Kidney (tissue), 22 donors: ENCODE measurements at places on chromosomes 7 and 10. TPM values are rescaled to one million over a fixed set of nuclear protein-coding genes. Genes with fewer than 3 reads are reported as not detected.

Gene TWIST1
- 1.3 TPM for total RNA-seq

- H3K36me3 ChIP-seq: no peaks in the 10 kb centered on the region
- no peaks in the 10 kb centered on the region for H3K4me1 ChIP-seq
- H3K27ac ChIP-seq: peak overlapping the region; percentile 28
- no peak for DNase-seq
- no peak overlapping the region for H3K4me3 ChIP-seq
Observed at GRCh38 chr10:104350127-104350635, 3.5 kb upstream of the CFAP58 start.

DNA sequence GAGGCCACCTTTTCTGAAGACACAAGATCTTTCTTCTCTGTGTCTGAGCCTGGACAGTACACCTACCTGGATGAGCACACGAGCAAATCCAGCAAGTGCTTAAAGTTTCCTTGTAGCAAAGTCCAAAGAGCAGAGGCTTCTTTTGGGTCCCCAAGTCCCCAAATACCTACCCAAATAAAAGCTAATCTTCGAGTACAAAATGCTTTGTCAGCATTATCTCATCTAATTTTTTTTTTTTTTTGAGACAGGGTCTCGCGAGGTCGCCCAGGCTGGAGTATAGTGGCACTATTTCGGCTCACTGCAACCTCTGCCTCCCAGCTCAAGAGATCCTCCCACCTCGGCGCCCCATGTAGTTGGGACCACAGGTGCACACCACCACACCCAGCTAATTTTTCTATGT, 24.6 kb downstream of the MYOF start:
- H3K27me3 ChIP-seq: no peaks in the 10 kb centered on the region
- no peaks in the 10 kb centered on the region for H3K36me3 ChIP-seq
- DNase-seq: no peak
- H3K27ac ChIP-seq: no peak overlapping the region

DNA sequence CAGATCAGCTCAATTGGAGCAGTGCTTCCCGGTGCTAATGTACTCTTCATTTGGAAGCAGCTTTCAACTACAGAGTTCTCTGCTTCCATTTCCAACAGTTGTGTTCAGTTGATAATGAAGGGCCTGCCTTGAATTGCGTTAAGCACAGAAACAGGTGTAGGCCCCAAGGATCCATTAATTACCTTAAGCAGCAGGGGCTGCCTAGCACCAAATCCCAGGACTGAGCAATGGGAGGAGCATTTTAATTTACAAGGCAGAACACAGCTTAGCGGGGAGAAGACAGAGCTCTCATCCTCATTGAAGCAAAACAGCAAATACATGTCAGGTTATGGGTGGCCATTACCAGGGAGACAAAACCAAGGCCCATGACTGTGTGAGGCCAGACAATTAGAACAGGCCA, 349.6 kb downstream of the TFEC start:
- H3K4me3 ChIP-seq: no peak overlapping the region
- H3K27me3 ChIP-seq: no peaks in the 10 kb centered on the region
- no peak overlapping the region for H3K27ac ChIP-seq
- no peaks in the 10 kb centered on the region for H3K4me1 ChIP-seq

Gene PPP1R3A
- total RNA-seq: not detected

DNA sequence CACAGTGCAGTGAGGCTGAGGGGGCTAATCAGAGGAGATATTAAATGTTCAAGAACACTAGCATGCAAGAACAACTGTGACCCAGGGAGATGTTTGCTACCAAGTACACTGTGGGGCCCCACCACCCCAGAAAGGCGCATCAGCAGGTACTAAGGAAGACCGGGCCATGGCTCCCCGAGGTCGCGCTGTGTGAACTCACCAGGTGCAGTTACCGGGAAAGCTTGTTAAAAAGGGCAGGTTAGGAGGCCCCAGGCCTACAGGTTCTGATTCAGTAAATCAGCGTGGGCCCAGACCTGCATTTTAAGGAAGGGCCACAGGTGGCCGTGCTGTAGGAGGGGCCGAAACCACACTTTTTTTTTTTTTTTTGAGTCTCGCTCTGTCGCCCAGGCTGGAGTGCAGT, 54.6 kb downstream of the TMEM209 start:
- DNase-seq: no peak
- H3K4me3 ChIP-seq: no peak overlapping the region
- H3K27ac ChIP-seq: no peak overlapping the region
- no peaks in the 10 kb centered on the region for H3K4me1 ChIP-seq
- H3K27me3 ChIP-seq: no peaks in the 10 kb centered on the region
- H3K36me3 ChIP-seq: no peaks in the 10 kb centered on the region

DNA sequence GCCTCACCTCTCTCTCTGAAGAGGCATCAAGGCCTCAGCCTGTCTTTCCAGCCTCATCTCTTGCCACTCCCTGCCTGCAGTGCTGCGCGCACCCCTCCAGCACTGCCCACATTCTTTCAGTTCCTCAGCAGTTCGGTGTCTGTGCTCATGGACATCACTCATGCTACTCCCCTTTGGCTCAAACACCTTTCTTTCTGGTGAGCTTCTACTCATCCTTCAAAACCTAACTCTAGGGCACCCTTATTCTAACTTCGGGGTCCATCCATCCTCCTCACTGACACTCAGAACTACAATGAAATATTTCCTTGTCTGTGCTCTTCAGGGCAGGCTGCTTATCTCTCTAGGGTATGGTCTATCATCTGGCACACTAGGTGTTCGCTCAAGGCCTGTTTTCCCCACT, 169.9 kb upstream of the BMPER start:
- no peak for DNase-seq
- H3K36me3 ChIP-seq: no peaks in the 10 kb centered on the region

Gene RSPH10B
- total RNA-seq: 0.79 TPM

Gene SPDYE2
- total RNA-seq: 0.50 TPM

DNA sequence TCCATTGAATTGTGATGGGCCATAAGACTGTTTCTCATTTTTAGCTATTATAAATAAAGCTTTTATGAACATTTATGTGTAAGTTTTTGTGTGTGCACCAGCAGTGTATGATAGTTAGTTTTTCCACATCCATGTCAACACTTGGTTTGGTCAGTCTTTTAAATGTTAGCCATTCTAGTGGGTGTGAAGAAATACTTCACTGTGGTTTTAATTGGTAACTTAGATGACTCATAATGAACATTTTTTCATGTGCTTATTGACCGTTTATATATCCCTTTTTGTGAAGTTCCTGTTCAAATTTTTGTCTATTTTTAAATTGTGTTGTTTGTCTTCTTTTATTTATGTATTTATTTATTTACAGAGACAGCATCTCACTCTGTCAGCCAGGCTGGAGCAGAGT, 23.6 kb upstream of the PDK4 start:
- H3K27me3 ChIP-seq: no peaks in the 10 kb centered on the region
- H3K27ac ChIP-seq: no peak overlapping the region
- H3K36me3 ChIP-seq: no peaks in the 10 kb centered on the region
- no peak for DNase-seq
- H3K4me1 ChIP-seq: no peaks in the 10 kb centered on the region

DNA sequence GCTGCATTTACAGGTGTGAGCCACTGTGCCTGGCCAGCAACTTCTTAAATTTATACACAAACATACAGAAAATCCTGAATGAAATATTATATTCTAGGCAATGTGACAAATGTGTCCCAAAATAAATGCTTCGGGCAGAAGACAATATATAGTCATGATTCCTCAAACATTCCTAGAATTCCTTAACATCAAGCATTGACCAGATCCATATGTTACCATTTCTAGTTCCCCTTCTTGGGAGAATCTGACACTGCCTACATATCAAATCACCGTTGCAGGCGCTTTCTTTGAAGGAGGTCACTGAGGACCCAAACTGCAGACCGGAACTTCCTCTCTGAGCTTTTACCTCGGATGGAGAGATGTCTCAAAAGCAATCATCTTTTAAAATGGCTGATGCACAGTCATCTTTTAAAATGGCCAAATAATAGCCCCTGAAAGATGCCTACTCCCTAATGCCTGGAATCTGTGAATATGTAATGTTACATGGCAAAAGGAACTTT, 323.5 kb downstream of the PHF14 start:
- no peaks in the 10 kb centered on the region for H3K36me3 ChIP-seq
- H3K27me3 ChIP-seq: no peaks in the 10 kb centered on the region
- no peak overlapping the region for H3K27ac ChIP-seq
- DNase-seq: peak; percentile 3
